RCC 7860 (cell line): ENCODE measurements at places on chromosomes 5 and 9.

DNA sequence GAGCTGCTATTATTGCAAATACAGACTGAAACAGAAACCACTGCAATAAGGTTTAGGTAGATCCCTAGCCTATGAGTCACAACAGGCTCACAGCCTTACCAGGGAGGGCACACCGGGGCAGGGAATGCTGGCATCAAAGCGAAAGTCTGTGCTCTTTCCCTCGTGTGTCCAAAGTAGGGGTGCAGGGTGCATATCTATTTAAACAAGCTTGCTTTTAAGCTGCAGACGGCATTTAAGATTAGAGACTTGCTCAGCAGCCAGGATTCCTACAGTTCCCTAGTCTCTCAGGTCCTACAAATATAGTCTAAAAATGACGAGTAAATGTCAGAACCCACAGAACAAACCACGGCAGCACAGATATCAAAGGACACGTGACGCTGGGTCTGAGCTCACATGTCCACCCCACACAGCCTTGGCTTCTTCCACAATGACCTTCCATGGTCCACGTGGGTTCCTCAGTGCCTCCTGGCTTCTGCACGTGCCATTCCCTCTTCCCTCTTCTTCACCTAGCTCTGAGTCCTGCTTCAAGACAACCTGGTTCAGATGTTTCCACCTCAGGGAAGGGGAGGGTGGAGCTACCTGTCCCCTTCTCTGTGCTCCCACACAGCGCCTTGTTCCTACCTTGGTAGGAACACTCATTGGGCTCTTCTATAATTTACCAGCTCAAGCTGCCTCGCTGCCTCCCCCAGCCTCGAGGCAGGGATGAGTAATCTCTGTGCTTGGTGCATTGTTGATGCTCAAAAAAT lies 193.2 kb downstream of the MAPKAP1 start:
- DNase-seq: peak; percentile 87

DNA sequence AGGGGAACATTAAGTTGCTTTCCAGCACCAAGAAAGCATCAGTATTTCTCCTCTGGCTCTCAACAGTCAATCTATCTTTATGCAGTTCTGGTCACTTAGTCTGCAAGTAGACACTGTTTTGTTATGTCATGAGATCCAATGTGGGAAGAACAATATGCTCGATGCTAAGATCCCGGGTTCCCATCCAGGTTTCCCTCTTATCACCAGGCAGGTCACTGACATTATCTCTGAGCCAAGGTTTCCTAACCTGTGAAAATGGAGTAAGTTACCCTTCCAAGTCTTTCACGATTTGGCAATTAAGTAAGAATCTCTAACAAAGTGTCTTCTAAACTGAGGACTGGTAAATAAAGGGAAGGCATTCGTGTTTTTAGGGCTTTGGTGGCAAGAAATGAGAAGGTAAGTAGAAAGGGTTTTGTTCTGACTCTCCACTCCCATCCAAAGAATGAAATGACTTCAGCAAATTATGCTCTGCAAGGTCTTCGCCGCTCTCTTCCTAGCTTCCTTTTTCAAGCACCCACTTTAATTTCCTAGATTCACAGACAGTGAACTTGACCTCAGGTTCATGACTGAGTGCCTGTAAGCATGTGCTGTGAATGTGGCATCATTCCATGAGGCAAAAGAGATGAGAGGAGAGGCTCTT lies 86.4 kb downstream of the DCP2 start:
- DNase-seq: no peak

GRCh38 chr5:122358372-122358979 lies 46.4 kb downstream of the SNCAIP start:
- DNase-seq: no peak

DNA sequence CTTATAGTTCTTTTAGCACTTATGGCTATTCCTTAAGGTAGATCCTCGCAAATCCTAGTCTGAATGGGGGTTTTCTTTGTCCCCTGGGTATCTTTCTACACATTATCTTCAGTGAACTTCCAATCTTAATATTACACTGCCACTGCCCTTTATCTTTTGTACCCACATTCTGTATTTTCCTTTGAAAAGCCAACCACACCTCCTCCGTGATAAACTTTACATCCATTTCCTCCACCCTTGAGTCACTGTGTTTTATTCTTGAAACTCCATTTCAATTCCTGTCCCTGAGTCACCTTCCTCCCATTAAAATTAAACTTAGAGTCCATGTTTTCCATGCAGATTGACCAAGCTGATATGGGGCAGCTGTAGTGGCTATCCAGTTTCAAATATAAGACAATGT lies 43.2 kb upstream of the RICTOR start:
- peak; percentile 34 for DNase-seq

GRCh38 chr5:145780982-145781381 lies 54.2 kb downstream of the PRELID2 start:
- no peak for DNase-seq

DNA sequence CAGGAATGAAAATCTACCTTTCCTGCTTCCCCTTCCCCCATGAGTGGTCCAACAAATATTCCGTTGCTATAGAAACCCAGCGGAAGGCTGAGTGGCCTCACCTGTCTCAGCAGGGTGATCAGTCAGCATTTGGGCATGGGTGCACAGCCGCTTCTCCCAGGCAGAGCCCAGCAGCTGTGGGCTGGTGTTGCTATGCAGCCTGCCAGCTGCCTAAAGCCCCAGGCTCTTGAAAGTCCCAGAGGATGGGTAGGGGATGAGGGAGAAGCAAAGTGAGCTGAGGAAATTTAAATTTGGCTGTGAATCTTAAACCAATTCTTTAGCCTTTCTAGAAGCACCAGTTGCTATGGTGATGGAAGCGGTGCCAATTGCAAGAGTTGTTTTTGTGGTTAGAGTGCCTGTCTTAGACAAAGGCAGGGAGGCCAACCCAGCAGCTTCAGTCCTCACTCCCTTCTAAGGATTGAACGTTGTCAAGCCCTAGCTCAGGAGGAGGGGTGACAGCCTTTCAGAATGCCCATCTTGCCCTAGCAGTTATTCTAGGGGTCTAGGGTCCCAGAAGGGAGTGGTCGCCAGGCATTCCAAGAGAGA lies 151.5 kb upstream of the PITX1 start:
- DNase-seq: no peak

- peak; percentile 86 for DNase-seq
Measured at GRCh38 chr5:38607396-38607795, 51.0 kb upstream of the LIFR start.

GRCh38 chr5:31587546-31587945 lies 51.4 kb upstream of the PDZD2 start:
- DNase-seq: no peak

- no peak for DNase-seq
Measured at GRCh38 chr9:93652604-93653592, 76.5 kb downstream of the PHF2 start.

DNA sequence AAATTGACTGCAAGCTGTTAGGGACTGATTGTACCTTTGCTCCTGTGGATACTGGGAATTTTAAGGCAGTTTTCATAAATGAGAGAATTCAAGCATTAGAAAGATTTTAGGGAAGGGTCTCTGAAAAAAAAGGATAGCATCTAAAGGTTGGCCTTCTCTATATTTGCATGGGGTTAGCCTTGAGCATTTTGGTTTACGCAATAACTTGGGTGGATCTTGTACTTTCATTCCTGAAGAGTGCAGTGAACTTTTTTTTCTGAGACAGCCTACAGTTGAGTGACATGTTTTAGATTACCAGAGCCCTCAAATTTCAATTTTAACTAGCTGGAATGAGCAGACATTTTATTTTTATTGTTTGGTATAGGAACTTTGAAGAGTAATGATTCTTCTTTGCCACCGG lies 91.6 kb upstream of the NR3C1 start:
- no peak for DNase-seq

- no peak for DNase-seq
Measured at GRCh38 chr5:123089914-123090660, 1.0 kb downstream of the PRDM6 start.

- no peak for DNase-seq
Measured at GRCh38 chr5:57097526-57097925, 76.3 kb upstream of the GPBP1 start.

DNA sequence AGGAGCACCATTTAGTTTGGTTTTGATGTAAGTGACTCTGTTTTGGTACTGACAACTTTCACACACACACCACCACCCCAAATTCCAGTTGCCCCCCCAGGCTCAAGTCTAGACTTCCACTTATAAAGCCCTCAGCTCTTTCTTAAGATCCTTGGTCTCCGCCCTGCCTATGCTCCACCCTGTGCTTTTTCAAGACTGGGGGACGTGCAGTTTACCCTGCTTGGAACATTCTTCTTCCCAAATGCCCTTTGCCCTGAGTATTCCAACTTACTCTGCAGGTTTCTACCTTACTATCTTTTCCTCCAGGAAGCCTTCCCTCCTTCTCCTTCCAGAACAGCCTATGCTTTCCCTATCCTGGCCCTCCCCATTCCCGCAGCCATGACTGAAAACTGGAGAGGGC lies 1.5 kb upstream of the TRIM14 start:
- no peak for DNase-seq

DNA sequence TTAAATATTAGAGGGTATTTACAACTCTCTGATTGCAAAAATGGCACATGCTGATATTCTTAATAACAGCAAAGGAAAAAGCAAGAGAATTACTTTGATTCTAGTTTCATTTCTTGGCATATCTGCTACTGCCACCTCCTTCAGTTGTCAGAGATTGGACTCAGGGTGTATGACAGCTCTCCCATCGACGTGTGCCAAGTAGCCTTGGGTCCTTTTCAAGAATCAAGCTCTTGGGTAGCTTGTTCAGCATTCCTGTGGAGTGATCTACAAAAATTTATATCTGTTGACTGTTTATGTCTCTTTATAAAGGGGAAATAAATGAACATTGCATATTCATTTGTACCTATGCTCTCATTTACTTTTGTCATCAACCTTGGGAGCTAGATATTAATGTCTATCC lies 315.6 kb downstream of the PRR16 start:
- DNase-seq: no peak

- no peak for DNase-seq
Measured at GRCh38 chr9:36902861-36903524, 131.1 kb downstream of the PAX5 start.

- no peak for DNase-seq
Measured at GRCh38 chr5:139262059-139262741, 31.3 kb upstream of the MATR3 start.

DNA sequence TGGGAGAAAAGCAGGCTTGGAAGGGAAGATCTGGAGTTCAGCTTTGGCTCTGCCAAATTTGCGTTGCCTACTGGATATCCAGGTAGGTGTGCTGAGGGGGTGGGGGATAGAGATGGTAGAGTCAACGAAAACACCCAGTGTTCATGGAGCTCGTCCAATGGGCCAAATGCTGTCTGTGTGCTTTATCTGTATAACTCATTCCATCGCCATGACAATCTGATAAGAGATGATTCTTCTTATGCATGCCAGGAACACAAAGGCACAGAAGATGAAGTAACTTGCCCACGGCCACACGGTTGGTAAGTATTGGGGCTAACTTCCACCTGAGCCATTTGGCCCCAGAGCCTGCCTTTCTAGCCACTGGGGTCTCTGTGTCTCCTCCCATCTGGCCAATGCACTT lies 53.2 kb downstream of the BOD1 start:
- no peak for DNase-seq

DNA sequence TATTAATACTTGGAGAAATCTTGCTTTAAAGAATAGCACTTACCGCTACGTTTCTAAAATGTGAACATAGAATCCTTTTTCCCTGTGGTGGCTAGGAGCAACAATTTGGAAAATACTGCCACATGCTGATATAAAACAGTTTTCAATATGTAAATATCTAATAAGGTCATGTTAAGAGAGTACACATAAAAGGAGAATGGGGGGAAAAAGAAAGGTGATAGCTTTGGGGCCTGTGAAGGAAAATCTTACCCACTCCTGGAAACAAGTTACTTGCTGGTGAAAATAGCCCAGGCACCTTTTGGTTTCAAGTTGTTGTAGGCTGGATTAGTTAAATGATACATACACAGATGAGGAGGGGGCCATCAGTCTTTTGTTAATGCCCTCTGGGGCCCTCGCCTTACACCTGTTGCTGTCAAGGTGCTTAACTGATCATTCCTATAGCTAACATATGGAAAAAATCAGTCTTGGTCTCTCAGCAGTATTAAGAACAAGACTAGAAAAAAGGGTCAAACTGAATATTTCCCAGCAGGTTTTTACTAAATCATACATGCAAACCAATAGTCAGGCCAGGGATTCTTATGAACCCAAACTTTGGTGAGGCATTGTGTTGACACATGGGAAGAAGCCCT lies 24.1 kb downstream of the FYB1 start:
- DNase-seq: no peak

DNA sequence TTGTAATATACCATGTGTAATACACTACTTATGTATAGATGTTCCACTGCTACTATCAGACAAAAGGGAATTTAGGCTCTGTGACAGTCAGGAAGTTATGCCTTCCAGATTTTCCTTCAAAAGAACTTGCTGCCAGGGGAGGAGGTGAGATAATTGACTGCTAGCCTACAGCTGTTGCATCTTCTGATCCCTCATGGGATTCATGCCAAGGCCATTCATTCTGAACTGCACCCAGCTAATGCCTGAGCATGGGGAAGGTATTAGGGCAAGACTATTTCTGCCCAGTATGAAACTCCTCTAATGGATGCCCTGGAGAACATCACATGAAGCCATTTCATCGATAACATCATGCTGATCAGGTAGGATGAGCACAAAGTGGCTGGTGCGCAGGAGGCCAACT lies 746.5 kb upstream of the ZNF608 start:
- DNase-seq: no peak

DNA sequence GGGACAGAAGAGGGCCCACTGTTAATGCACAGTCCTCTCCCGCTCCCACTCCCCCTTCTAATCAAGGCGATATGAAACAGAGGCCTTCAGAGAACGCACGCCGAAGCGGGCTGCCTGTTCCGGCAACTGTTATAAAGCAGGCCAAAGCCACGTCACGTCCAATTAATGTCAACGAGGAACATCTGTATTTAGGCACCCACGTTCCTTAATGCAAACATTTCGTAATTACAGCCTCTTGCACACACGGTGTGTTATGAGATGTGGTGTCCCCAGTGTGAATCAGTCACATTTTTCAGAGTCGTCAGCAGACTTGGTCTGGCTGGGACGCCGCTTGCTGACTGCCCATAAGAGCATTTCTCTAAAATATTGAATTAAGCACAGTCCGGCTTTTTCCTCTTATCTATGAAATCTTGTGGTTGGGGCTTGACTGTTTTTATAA lies 339.0 kb downstream of the NSG2 start:
- no peak for DNase-seq

DNA sequence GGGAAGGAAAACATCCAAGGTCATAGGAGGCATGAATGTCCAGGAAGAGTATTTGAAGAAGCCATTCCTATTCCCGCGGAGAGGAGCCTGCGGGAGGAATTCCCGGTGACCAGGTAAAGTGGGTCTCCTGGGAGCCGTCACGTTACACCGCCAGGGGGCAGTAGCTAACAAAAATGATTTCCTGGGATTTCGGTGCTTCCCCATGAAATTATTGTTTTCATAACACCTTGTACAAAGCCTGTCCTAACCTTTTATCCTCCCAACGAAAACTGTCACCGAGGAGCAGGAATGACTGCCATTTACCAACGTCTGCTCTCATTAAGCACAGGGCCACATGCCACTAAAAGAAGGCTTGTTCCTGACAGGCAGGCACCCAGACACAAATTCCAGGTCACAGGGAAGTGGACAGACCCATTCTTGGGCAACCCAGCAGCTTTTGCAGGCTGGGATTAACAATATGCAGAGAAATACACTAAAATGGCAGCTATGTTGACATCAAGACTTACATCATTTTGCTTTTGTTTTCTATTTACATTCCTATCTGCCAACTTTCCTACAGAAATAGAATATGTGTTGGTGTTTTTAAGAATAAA lies 41.2 kb upstream of the CTSL start:
- DNase-seq: no peak

- DNase-seq: no peak
Measured at GRCh38 chr9:99478469-99479027, 256.5 kb downstream of the SEC61B start.
